Smooth muscle cell of trachea (primary cell): ENCODE measurements at places on chromosomes 13 and 19. TPM values are rescaled to one million over a fixed set of nuclear protein-coding genes. Genes with fewer than 3 reads are reported as not detected.

Gene APOC1
- total RNA-seq = 0.58 and 0.99 TPM in 2 replicates

Gene SACS
- 132 and 189 TPM in 2 replicates for total RNA-seq

Gene ZFR2
- total RNA-seq = not detected in 2 replicates

Gene NLRP9
- not detected in 2 replicates for total RNA-seq

Gene DUS3L
- total RNA-seq = 23.3 and 27.6 TPM in 2 replicates

Gene POLD1
- 18.5 and 45.8 TPM in 2 replicates for total RNA-seq

Gene KIR2DL3
- total RNA-seq = not detected in 2 replicates

Gene COL4A1
- total RNA-seq = 31.3 and 48.6 TPM in 2 replicates
